ENCODE measurements at places on chromosomes 5 and 9. TPM values are rescaled to one million over a fixed set of nuclear protein-coding genes. Genes with fewer than 3 reads are reported as not detected.

The SMIM23 gene
- polyA plus RNA-seq: not detected

The LPCAT1 gene
- 35.1 TPM for polyA plus RNA-seq

The SPOCK1 gene
- 2.4 TPM for polyA plus RNA-seq

The CKS2 gene
- polyA plus RNA-seq: 129 TPM

The SHISAL2B gene
- polyA plus RNA-seq: not detected

The SLC36A3 gene
- polyA plus RNA-seq: not detected

The IL13 gene
- not detected for polyA plus RNA-seq

The SVEP1 gene
- polyA plus RNA-seq: 2.9 TPM

The USP20 gene
- polyA plus RNA-seq: 7.9 TPM

The DPYSL3 gene
- 4.2 TPM for polyA plus RNA-seq

The GLRA1 gene
- polyA plus RNA-seq: not detected

The CETN3 gene
- 19.7 TPM for polyA plus RNA-seq

The AGGF1 gene
- polyA plus RNA-seq: 8.4 TPM

The PCDHA4 gene
- 0.38 TPM for polyA plus RNA-seq

The PCDHGA2 gene
- not detected for polyA plus RNA-seq

The PCDHGA4 gene
- 0.47 TPM for polyA plus RNA-seq

The BTNL8 gene
- 32.2 TPM for polyA plus RNA-seq

The TBC1D9B gene
- polyA plus RNA-seq: 36.8 TPM
